ENCODE measurements at places on chromosomes 1 and 21.
A peak's percentile ranks its signal among the peaks of the same experiment; 100 is the strongest.

DNA sequence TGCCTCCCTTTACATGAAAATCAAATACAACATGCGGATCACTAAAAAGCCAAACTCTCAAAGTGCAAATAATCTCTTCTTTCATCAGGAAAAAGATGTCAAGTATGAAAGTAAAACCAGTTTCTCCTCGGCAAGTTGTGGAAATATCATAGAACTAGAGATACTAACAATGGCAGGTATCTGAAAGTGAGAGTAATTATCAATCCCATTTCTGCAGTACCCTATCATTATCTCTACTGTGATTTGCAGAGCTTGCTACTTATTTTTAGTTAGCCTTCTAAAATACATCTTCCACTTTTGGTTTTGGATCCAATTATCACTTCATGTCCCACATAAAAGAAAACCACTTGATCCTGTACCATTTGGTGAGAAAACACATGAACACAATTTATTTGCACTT is 3.0 kb downstream of the TP53BP2 start:
- no peaks in the 10 kb centered on the region for H3K27me3 ChIP-seq
- peak overlapping the region; percentile 59 for H3K4me3 ChIP-seq
- DNase-seq, result no peak
- peaks cover 12% of the 10 kb centered on the region for H3K36me3 ChIP-seq
- peaks cover 47% of the 10 kb centered on the region for H3K4me1 ChIP-seq

- no peak overlapping the region for H3K4me3 ChIP-seq
- DNase-seq, result no peak
- H3K27ac ChIP-seq, result no peak overlapping the region
- peaks cover 4% of the 10 kb centered on the region for H3K27me3 ChIP-seq
- no peaks in the 10 kb centered on the region for H3K36me3 ChIP-seq
These were observed 385.3 kb downstream of the SETD4 start for GRCh38 chr21:35674895-35675470.

DNA sequence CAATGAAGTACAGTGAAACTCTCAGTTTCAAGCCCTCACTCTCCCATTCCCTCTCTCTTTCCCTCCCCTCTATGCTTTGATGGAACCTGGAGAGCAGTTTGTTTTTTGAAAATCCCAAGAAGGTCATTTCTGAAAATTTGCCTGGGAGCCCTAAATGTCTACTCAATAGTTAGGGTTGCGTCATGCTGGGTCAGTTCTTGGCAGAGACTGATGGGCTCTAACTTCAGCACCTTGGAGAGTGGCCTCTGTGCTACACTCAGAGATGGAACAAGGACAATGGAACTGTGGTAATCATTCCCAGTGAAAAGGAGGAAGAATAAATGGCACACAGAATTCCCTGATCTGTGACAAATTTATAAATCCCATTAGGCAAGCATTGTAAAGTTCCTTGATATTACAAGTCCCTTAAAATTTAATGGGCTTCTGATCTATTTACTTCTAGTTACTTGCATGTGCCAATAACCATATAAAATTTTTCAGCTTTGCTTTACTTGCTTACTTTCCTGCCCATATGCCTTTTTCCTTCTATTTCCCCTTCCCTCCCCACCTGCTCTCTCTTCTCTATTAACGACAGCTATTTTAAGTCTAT is 182.9 kb upstream of the KCND3 start:
- DNase-seq, result no peak
- peaks cover 6% of the 10 kb centered on the region for H3K27me3 ChIP-seq
- no peak overlapping the region for H3K27ac ChIP-seq
- H3K4me3 ChIP-seq, result no peak overlapping the region

- no peak overlapping the region for H3K4me3 ChIP-seq
- H3K36me3 ChIP-seq, result peaks cover 11% of the 10 kb centered on the region
- H3K27ac ChIP-seq, result no peak overlapping the region
- no peak for DNase-seq
- peaks cover 6% of the 10 kb centered on the region for H3K4me1 ChIP-seq
These were observed 4.1 kb downstream of the LRRIQ3 start for GRCh38 chr1:74193908-74194307.

DNA sequence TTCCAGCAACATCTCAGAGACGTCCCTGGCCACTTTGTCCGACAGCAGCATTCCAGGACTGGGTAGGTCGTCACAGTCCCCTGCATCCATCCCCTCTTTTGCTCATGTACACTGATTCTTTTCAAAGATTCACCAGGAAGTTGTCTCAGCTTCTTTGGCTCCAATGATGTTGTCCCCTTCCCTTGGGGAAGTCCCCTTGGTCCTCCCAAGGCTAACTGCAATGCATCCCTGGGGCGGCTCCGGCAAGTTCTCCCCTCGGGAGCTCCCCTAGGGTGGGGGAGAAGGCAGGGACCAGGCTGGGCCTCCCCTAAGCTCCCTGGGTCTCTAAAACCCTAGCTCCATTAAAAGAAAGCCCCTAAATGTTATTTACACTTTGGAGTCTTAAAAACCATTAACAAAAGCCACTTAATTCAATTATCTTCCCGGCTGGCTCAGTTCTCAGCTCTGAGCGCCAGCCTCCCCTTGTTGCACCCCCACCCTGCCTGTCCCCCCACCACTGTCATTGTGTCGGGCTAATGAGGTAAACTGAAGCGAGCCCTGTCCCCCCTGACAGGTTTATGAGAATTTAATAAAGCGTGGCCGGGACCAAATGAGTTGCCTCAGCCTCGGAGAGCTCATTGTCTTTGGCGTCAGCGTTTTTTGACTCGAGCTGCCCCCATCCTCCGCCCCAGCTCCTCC is 25.3 kb downstream of the KNCN start:
- no peaks in the 10 kb centered on the region for H3K36me3 ChIP-seq
- H3K4me1 ChIP-seq, result peaks cover 22% of the 10 kb centered on the region
- H3K27me3 ChIP-seq, result peaks cover 37% of the 10 kb centered on the region
- no peak overlapping the region for H3K27ac ChIP-seq

GRCh38 chr1:161913482-161914140 is 110.1 kb downstream of the OLFML2B start:
- H3K4me3 ChIP-seq, result no peak overlapping the region
- H3K27ac ChIP-seq, result no peak overlapping the region
- H3K4me1 ChIP-seq, result peaks cover 14% of the 10 kb centered on the region
- no peak for DNase-seq
- no peaks in the 10 kb centered on the region for H3K27me3 ChIP-seq
- H3K36me3 ChIP-seq, result peaks cover 13% of the 10 kb centered on the region

GRCh38 chr1:13707164-13707563 is 7.2 kb downstream of the PRDM2 start:
- no peak overlapping the region for H3K4me3 ChIP-seq

DNA sequence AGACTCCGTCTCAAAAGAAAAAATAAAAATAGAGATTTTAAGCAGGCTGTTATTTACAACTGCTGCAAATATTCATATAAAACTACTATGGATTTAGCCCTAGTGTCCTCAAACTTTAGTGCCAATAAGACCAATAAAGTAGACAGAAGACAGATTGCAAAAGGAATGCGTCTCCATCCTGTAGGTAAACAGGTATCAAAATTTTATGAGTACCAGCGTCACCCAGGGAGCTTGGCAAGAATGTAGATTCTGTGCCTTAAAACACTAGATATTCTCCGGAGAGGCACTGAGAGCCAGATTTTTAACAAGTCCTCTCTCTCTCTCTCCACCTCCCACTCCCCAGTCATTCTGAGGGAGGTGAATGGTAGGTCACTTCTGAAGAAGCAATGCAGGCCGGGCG is 18.4 kb downstream of the SMYD3 start:
- H3K27me3 ChIP-seq, result no peaks in the 10 kb centered on the region
- no peak for DNase-seq
- H3K4me3 ChIP-seq, result no peak overlapping the region
- H3K27ac ChIP-seq, result no peak overlapping the region
- H3K36me3 ChIP-seq, result peaks cover 8% of the 10 kb centered on the region

DNA sequence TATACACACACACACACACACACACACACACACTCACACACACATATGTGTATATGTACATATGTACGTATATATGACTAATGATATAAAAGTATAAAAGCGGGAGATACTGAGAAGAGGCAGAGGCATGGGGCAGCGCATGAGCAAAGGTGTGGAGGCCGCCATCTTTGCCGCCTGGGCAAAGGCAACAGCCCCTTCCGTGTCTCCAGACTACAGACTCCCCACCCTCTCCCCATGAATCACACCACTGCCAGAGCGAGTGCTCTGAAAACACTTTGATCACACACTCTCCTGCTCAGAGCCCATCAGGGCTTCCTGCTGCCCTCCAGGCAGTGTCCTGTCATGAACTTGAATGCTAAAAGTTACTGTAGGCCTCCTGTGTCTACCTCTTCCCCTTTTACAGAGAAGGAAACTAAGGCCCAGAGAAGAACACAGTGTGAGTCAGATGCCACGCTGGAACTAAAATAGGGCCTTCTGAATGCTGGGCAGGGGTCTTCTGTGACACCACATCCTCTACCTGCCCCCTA is 54.7 kb upstream of the SSBP3 start:
- H3K4me3 ChIP-seq, result no peak overlapping the region
- DNase-seq, result no peak
- H3K27ac ChIP-seq, result peak overlapping the region; percentile 40
- H3K4me1 ChIP-seq, result peaks cover 37% of the 10 kb centered on the region
- no peaks in the 10 kb centered on the region for H3K36me3 ChIP-seq

DNA sequence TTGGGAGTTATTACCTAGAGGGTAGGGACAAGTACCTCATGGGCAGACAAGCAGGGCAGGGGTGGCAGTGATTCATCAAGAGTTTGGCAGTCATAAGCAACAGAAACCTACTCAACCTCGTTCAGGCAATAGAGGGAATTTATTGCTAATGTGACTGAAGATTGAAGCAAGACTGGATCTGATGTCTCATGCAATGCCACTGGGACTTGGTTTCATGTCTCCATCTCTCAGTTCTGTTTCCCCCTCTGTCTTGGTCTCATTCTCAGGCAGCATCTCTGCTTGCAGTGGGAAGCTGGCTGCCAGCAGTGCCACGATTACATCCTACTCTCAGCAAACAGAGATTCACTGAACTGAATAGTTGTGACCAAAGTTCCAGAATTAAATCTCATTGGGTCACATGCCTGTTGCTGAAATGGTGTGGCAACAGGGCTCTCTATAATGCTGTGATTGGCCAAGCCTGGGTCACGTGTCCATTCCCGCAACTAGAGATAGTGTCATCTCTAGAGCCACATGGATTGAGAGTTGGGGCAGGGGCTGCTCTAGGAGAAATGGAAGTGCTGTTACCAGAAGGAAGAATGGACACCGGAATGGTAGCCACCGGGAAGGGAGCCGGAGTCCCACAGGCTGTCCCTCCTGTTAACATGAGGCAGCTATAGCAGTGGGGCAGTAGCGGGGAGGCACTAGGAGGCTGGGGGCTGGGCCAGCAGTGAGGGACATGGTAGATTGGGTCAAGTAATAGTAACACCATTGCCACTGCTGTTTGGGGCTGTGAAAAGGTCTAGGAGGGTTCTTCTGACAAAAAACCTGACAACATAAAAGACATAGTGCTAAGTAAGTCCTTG is 3.9 kb upstream of the CDC42 start:
- H3K4me3 ChIP-seq, result peak overlapping the region; percentile 35
- peaks cover 38% of the 10 kb centered on the region for H3K4me1 ChIP-seq
- no peaks in the 10 kb centered on the region for H3K27me3 ChIP-seq

DNA sequence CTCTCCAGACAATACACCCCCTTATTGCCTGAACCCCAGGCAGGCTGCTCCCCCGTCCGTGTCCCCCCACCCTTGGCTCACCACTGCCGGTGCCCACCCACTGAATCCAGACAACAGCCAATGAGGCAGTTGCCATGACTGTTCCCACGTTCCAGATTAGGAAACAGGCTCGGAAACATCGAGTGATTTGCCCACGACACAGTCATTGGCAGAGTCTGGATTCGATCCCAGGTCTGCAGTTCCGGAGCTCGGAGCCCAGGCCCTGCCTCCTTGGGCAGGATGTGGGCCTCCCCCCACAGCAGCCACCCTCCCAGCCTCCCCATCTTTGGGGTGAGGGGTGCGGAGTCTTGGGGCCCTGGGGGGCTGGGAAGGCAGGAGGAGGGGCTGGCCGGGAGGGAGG is 20.3 kb upstream of the CLSTN1 start:
- H3K27me3 ChIP-seq, result no peaks in the 10 kb centered on the region
- no peaks in the 10 kb centered on the region for H3K4me1 ChIP-seq
- no peaks in the 10 kb centered on the region for H3K36me3 ChIP-seq
- no peak for DNase-seq

DNA sequence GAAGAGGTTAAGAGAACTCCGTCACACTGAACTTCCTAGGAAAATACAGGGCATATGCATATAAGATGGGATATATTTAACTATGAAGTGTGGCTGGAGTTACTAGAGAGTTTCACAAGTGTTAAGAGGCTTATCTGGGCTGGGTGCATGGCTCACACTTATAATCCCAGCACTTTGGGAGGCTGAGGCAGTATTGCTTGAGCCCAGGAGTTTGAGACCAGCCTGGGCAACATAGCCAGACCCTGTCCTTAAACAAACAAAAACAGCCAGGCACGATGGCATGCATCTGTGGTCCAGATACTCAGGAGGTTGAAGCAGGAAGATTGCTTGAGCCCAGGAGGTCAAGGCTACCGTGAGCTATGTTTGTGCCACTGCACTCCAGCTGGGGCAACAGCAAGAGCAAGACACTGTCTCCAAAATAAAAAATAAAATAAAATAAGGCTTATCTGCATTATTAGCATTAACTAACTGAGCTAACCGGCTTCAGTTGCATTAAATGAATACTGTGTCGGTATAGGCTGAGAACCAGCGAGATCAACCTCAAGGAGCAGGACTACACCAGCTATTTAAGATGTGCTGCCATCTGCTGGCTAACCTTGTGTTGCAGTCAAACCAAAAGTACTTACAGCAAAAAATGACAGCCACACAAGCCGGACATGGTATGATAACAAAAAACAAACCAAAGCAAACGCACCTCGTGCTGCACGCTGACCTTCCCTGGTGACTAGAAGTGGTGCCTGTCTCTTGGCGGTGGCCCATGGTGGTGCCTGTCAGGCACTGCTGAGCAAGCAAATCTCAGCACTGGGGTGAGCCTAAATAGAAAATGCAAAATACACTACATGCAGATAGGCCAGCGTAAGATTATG is 19.7 kb upstream of the RBBP5 start:
- peak; percentile 62 for DNase-seq
- H3K27me3 ChIP-seq, result no peaks in the 10 kb centered on the region
- H3K27ac ChIP-seq, result no peak overlapping the region
- no peak overlapping the region for H3K4me3 ChIP-seq
- no peaks in the 10 kb centered on the region for H3K36me3 ChIP-seq

DNA sequence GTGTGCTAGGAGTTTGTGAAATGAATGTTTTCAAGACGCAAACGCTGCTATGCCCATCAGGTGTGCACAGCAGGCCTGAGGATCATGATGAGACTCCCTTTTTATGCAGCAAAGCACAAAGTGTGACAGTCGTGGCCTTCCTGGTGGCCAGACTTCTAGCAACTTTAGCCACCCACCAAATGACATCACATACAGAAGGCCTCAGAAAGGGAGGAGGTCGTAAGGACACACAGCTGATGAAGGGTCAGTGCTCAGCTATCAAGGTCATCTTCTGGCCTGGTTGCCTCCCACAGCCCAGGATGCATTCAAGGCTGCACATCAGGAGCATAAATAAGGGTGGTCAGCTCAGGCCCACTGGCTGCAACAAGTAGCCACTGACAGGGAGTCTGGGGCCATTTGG is 36.6 kb downstream of the BMP8A start:
- no peaks in the 10 kb centered on the region for H3K27me3 ChIP-seq
- H3K27ac ChIP-seq, result no peak overlapping the region
- DNase-seq, result no peak
- peaks cover 8% of the 10 kb centered on the region for H3K4me1 ChIP-seq
- H3K4me3 ChIP-seq, result no peak overlapping the region

Data from activated naive CD8-positive, alpha-beta T cell treated with anti-CD3 and anti-CD28 coated beads for 36 hours (primary cell).